ENCODE measurements at places on chromosomes 7 and 10. TPM values are rescaled to one million over a fixed set of nuclear protein-coding genes. Genes with fewer than 3 reads are reported as not detected.

GRCh38 chr10:64115908-64116643, 594.9 kb downstream of the REEP3 start:
- H3K4me3 ChIP-seq, result no peak overlapping the region
- H3K4me1 ChIP-seq, result no peaks in the 10 kb centered on the region
- H3K27ac ChIP-seq, result no peak overlapping the region
- H3K27me3 ChIP-seq, result no peaks in the 10 kb centered on the region
- DNase-seq, result peak; percentile 5

DNA sequence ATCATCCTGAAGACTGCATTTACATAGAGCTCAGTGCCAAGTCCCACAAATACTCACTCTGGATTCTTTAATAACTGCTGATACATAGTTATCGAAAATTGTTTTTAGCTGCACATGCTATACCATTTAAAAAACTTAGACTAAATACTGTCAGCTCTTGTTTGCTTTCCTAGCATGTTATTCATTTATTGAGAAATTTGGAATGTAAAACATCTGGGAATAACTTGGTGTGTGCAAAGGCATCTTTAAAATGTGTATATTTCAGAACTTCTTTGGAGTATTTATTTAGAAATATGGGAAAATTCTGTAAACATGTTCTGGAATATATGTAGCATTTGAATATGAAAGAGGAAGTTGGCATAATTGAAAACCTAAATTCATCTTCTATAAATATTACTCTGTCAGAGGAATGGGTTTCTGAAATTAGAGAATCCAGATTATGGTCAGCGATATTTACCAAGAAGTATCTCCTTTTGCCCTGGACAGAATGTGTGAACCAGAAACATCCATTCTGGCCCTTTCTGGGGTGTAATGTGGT, 119.7 kb downstream of the ARID5B start:
- H3K4me1 ChIP-seq, result peaks cover 70% of the 10 kb centered on the region
- H3K27me3 ChIP-seq, result no peaks in the 10 kb centered on the region
- H3K4me3 ChIP-seq, result no peak overlapping the region
- H3K36me3 ChIP-seq, result no peaks in the 10 kb centered on the region
- DNase-seq, result no peak

GRCh38 chr10:15439341-15439842, 68.3 kb upstream of the FAM171A1 start:
- no peaks in the 10 kb centered on the region for H3K36me3 ChIP-seq
- peak overlapping the region; percentile 29 for H3K27ac ChIP-seq
- DNase-seq, result peak; percentile 66
- peak overlapping the region; percentile 62 for H3K4me3 ChIP-seq

DNA sequence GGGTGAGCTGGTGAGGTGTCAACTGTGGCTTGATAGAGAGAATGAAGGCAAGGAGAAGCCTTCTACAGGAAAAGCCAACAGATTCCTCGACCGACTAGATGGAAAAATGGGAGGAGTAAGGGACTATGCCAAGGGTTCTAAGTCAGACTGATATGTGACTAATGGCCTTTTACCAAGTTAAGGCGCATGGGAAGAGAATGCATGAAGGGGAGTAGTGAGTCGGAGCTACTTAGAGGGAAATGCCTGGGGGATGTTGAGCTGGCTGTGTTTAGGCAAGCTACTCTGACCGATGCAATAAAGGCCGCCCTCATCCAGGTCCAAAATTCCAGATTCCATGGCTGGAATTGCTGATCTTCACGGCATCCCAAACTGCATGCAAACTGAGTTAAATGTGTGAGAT, 48.2 kb downstream of the APBB1IP start:
- H3K27ac ChIP-seq, result peak overlapping the region; percentile 100
- H3K36me3 ChIP-seq, result 0 out of 2 replicates have a peak, but pooled peaks cover 3% of the 10 kb centered on the region
- peak; percentile 99 for DNase-seq
- no peaks in the 10 kb centered on the region for H3K27me3 ChIP-seq
- H3K4me1 ChIP-seq, result peaks cover 49% of the 10 kb centered on the region
- peak overlapping the region; percentile 65 for H3K4me3 ChIP-seq

- no peaks in the 10 kb centered on the region for H3K4me1 ChIP-seq
- H3K36me3 ChIP-seq, result no peaks in the 10 kb centered on the region
- H3K27ac ChIP-seq, result no peak overlapping the region
- no peak for DNase-seq
Measured at GRCh38 chr7:706721-707120, 19.8 kb upstream of the DNAAF5 start.

KCND2 gene
- 2.7 TPM for total RNA-seq

DNA sequence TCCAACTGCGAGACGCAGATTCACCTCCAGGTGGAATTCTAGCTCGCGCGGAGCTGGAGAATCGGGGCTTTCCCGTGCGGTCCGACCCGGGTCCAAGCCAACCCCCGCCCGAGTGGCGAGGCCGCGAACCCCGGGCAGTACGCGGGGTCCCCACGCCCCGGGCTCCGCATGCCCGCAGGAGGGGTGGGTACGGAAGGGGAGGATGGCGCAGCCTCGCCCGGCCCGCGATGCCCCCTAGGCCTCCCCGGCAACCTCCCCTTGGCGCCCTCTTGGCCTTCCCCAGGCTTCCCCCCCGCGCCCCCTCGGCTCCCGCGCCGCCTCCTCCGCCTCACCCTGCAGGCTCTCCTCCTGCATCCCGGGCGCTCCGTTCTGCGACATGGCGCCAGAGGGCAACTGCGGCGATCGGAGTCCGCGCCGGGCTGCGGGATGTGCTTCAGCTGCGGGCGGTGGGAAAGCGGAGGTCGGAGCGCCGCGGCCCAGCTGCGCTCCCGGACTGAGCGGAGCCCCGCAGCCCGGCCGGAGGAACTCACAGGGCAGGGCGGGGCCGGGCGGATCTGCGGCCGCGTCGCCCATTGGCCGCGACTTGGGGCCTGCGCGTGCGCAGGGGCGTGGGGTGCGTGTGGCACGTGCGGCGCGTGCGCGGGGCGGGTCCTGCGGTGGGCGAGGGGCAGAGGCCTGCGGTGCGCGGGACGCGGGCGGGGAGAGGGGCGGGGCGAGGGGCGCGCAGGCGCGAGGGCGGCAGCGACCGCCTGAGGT, at the start of gene BNIP3:
Gene BNIP3 (minus strand): TSS at position 495 of the 756 bp plus-strand sequence. CDS start 117 bp downstream, at position 378.
- peaks cover 23% of the 10 kb centered on the region for H3K4me1 ChIP-seq
- no peaks in the 10 kb centered on the region for H3K27me3 ChIP-seq
- H3K27ac ChIP-seq, result peak within 1 kb of the TSS; percentile 37
- peak; percentile 98 for DNase-seq
- no peaks in the 10 kb centered on the region for H3K36me3 ChIP-seq
- H3K4me3 ChIP-seq, result peak within 1 kb of the TSS; percentile 92

ADAM22 gene
- not detected for total RNA-seq

POLR3A gene
- 9.6 TPM for total RNA-seq

BLNK gene
- total RNA-seq, result not detected

DNA sequence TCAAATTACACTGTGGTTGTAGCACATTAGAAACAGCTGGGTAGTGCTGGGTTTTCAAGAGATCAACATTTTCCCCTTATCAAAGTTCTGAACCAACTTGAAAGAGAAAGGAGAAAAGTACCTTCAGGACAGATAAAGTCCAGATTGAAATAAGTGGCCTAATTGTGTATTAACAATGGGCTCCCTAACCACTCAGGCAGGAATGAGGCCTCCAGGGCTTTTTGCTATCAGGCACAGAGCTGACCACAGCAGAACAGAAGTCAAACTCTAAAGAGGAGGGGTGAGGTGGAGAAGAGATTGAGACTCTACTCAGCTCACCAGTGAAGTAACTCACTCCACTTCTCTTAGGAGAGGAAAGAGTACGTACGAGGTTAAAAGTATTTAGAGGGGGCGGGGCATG, 394.1 kb upstream of the PHF14 start:
- no peaks in the 10 kb centered on the region for H3K4me1 ChIP-seq
- H3K36me3 ChIP-seq, result no peaks in the 10 kb centered on the region
- H3K4me3 ChIP-seq, result no peak overlapping the region
- no peak overlapping the region for H3K27ac ChIP-seq
- H3K27me3 ChIP-seq, result no peaks in the 10 kb centered on the region

DNA sequence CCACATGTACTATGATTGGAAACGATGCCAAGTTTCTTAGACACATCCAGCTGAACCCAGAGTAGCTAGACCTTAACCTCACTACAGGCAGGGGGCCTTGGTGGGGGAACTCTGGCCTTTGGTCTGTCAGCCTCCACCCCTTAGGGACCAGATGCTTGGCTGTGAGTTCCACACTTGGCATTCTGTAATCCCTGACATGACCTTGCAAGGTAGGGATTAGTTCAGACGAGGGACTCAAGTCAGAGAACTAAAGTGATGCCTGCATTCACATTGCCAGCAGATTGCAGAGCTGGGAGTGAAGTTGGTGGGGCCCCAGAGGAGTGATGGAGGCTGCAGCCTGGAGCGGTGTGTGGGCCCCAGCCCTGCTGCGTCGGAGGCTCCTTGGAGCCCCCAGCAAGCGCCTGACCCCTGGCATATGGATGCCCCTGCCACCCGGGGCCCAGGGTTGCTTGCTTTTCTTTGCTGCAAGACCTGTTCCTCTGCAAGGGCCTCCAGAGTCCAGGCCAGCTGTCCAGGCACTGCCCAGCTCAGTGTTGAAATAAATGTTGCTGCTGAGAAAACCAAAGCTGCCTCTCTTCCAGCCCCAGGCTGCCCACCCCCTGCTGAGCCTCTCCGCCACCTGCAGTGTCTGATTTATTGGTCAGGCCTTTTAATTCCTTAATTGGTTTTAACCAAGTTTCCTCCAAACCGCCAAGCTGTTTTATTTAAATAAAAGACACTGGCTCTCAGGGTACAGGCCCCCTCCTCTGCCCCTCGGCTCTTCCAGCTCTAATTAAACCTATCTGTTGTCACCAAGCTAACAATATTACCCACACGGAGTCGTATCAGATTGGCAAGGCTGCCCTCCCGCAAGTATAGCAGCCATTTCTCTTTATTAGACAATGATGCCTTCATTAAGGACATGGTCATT, 4.7 kb downstream of the NPTX2 start:
- peaks cover 16% of the 10 kb centered on the region for H3K27me3 ChIP-seq
- H3K27ac ChIP-seq, result no peak overlapping the region
- no peaks in the 10 kb centered on the region for H3K36me3 ChIP-seq
- no peak for DNase-seq

GRCh38 chr7:99102361-99102760, 41.5 kb downstream of the SMURF1 start:
- no peaks in the 10 kb centered on the region for H3K27me3 ChIP-seq
- peak overlapping the region; percentile 65 for H3K27ac ChIP-seq

DNA sequence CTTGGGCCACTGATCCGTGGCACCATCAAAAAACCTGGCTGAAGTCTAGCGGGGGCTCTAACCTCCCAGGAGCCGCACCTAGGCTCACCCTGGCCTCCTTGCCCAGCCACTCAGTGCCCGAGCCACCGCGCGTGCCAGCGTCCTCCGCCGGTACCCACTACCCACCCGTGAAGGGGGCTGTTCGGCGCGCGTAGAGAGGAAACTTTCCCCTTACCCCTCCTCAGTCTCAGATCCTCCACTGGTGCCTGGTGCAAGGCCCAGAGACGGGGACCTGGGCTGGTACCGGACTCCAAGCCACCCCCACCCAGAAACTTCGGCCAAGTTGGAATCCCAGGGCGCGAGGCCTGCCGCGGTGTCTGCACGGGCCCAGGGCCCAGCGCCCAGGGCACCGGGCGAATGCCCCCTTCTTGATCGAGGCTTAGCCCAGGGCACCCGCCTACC, 3.5 kb upstream of the EBF3 start:
- no peak overlapping the region for H3K27ac ChIP-seq
- H3K4me1 ChIP-seq, result peaks cover 7% of the 10 kb centered on the region
- peaks cover 78% of the 10 kb centered on the region for H3K27me3 ChIP-seq
- DNase-seq, result no peak

DNA sequence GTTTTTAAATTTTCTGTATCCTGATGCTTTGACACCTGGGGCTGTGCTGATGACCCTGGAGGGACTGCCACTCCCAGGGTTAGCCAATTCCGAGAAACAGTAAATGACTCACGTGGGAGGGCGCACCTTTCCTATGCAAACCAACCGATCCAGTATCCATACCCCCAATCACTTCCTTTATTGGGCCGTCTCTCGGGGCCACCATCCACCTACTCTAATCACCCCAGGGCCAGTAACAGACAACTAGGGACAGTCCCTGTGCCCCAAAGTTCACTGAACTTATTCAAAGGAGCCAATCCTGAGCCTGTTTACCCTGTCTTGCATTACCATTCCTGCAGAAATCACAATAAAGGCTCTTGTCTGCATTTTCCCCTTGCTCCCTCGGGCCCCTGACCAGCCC, 6.6 kb upstream of the LGI1 start:
- no peak for DNase-seq
- H3K36me3 ChIP-seq, result no peaks in the 10 kb centered on the region
- no peak overlapping the region for H3K4me3 ChIP-seq
- H3K4me1 ChIP-seq, result 0 out of 2 replicates have a peak, but pooled peaks cover 3% of the 10 kb centered on the region
- no peaks in the 10 kb centered on the region for H3K27me3 ChIP-seq
- no peak overlapping the region for H3K27ac ChIP-seq

GRCh38 chr10:90947030-90947960, 26.4 kb upstream of the ANKRD1 start:
- peak; percentile 34 for DNase-seq
- H3K36me3 ChIP-seq, result no peaks in the 10 kb centered on the region
- peaks cover 17% of the 10 kb centered on the region for H3K4me1 ChIP-seq
- H3K27me3 ChIP-seq, result no peaks in the 10 kb centered on the region
- H3K27ac ChIP-seq, result no peak overlapping the region

- DNase-seq, result peak; percentile 49
- H3K36me3 ChIP-seq, result no peaks in the 10 kb centered on the region
- 0 out of 2 replicates have a peak, but pooled peaks cover 3% of the 10 kb centered on the region for H3K27me3 ChIP-seq
- H3K27ac ChIP-seq, result no peak overlapping the region
- H3K4me3 ChIP-seq, result no peak overlapping the region
- no peaks in the 10 kb centered on the region for H3K4me1 ChIP-seq
Measured at GRCh38 chr10:125343118-125343925, 183.0 kb upstream of the CTBP2 start.

- DNase-seq, result no peak
- no peaks in the 10 kb centered on the region for H3K4me1 ChIP-seq
- H3K27me3 ChIP-seq, result no peaks in the 10 kb centered on the region
- no peak overlapping the region for H3K27ac ChIP-seq
- H3K4me3 ChIP-seq, result no peak overlapping the region
- H3K36me3 ChIP-seq, result no peaks in the 10 kb centered on the region
Measured at GRCh38 chr10:66673071-66673470, 252.8 kb upstream of the LRRTM3 start.

DNA sequence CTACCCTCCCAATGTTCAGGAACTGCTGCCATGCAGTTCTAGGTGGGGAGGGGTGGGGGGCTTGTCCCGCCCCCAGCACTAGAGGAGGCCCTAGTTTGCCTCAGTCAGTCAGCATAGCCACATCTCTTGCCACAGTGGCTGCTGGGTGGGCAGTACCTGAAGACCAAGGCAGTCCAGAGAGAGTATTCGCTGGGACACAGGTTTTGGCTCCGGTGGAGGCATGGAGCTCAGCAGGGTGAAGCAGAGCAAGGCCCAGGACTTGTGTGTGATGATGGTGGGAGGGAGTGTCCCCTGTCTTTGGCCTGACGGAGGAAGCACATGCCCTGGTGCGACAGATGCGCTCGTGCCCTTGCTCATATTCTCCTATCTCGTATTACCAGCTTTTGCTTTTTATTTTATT, 24.7 kb upstream of the ZCCHC24 start:
- peaks cover 8% of the 10 kb centered on the region for H3K4me1 ChIP-seq
- no peaks in the 10 kb centered on the region for H3K36me3 ChIP-seq
- DNase-seq, result no peak
- H3K4me3 ChIP-seq, result no peak overlapping the region
- no peak overlapping the region for H3K27ac ChIP-seq

Measured in GM23248 (cell line).